Fibroblast of skin of left quadriceps (primary cell): ENCODE measurements at places on chromosomes 11 and 22.

GRCh38 chr11:12544986-12545775 is 129.0 kb upstream of the TEAD1 start:
- DNase-seq: no peak

DNA sequence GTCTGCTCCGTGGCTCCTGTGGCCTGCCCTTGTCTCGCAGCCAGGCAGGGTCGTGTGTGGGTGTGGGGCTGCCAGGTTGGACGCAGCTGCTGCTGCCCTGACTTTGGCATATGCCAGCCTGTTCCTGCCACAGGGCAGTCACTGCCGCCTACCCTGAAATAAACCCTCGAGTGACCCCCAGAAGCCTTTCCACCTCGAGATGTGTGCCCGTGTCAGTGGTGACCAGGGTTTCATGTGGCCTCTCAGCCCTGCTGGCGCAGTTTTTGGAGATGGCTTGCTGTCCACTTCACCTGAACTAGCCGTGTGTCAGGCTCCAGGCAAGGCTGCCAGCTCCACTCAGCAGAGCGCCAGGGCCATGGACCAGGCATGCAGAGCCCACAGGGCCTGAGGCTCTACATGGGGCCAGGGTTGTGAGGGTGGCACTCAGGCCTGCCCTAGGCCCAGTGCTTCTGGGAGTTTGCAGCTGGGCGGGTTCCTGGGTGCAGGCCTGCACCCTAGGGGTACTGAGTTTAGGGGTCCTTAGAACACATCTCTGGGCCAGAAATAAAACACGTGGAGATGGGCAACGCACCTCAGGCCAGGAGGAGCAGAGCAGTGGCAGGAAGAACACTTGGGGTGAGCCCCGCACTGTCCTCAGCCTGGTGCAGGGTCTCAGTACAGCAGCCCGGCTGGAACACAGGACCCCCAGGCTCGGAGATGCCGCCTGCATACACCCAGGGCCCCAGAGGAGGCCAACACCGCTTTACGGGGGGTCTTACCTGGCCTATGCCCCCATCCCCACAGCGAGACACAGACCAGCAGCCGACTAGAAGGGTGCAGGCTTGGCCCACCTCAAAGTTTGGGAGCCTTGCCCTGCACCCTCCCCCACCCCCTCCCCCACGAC is 8.8 kb upstream of the PANX2 start:
- no peak for DNase-seq

- DNase-seq: no peak
Measured at GRCh38 chr11:34354782-34355181, 3.0 kb downstream of the ABTB2 start.

GRCh38 chr11:15145615-15146014 is 30.9 kb downstream of the INSC start:
- no peak for DNase-seq

DNA sequence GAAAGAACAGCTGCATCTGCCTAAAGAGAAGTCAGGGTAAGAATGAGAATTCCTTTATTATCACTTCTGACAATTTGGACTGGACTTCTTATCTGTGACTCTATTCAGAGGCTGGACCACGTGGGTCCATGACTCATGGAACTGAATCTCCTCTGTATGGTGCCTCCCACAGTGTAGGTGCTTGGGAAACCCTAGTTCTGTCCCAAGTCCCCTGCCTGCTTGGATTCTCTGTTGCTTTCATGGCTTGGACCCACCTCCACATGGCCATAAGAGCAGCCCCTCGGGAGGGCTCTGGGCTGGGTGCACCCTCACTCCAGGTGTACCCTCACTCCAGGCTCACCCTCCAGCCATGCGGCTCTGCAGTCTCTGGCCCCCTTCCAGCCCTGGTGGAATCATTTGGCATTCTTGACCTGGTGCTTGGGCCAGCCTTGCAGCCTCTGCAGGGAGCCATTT is 153.4 kb downstream of the CACNA1I start:
- DNase-seq: no peak

DNA sequence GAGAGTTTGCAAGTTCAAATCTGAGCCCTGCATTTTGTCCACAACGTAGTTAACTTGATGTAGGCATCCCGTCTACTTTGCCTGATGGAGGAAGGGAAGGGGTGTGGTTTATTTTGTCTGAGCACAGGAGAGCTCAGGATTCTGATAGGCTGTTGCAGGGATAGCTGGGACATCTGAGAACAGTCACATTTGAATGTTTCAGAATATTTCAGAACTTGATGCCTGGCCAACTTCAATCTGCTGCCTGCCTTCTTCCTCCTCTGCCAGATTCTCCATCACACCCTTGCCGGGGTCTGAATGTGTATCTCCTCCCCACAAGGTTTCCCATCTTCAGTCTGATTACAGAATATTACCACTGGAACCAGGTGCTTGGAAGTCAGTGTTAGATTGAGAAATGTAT is 51.6 kb downstream of the NTM start:
- DNase-seq: no peak
